ENCODE measurements at places on chromosomes 2 and 18. TPM values are rescaled to one million over a fixed set of nuclear protein-coding genes. Genes with fewer than 3 reads are reported as not detected.

DNA sequence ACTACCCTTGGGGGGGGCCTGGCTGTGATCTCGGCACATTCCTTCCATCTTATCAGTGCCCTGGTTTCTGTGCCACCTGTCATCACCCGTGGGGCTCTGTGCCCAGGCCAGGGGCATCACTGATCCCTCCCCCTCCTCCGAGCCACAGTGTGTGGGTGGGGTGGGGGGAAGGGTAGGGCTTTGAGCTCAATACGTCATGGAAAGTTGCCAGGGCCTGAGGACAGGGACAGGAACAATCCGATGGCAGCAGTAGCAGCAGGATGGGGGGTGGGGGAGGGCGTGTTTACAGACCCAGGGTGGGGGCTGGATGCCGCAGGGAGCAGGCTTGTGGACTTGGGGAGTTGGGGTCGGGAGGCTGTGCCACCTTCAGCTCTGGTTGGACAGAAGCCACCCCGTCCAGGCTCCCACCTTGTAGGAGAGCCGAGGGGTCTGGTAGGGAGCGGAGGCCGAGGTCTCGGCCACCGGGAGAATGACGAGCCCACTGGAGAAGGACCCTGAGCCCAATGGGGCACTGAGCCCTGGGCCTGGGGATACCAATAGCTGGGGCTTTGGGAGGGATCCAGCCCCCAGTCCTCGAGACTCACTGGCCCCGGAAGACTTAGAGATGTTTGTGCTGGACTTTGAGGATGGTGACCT, 3.5 kb downstream of the SLC4A3 start:
- peak; percentile 53 for DNase-seq

GRCh38 chr2:88959480-88960204, 268.2 kb downstream of the RPIA start:
- no peak for DNase-seq

Gene SERTAD2
- 13.2 TPM for total RNA-seq

Gene CCDC141
- 5.9 TPM for total RNA-seq

DNA sequence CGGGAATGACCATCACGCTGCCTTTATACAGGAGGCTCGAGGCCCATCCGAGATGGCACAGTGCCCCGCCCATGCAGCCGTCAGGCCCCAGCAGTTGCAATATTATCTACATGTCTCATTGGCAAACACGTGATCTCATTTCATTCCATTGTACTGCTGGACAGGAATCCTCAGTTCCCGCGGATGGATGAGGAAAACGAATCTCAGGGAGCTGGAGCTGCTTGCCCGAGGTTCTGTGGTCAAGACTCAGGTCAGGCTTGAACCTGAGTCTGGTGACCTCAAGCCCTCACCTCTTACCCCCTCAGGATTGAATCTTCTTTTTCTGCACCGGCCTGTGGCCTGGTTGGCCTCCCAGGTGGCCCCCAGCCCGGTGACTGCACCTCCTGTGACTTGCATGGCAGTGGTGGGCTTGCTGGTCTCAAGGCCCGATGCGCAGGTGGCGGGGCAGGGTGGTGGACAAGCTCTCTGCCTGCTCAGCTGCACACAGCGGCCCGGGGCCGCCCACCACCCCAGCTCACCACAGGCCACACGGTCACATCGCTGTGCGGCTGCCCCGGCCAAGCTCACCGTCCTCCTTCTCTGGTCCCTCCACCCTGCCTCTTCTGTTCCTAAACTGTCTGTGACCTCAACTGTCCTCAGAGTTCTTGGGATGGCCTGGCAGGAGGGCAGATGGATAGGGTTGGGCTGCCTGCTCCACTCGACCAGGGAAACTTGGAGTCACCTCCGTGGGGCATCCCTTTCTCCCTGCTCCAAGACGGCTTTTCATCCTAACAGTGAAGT, 52.0 kb upstream of the HS6ST1 start:
- DNase-seq = peak; percentile 26

- no peak for DNase-seq
These were observed 72.7 kb downstream of the MAP2 start for GRCh38 chr2:209496586-209496982.

Measured in psoas muscle (tissue), 8 donors.